ENCODE measurements at places on chromosomes 4 and X. TPM values are rescaled to one million over a fixed set of nuclear protein-coding genes. Genes with fewer than 3 reads are reported as not detected.

The FAM149A gene
- total RNA-seq = 13.1 TPM

DNA sequence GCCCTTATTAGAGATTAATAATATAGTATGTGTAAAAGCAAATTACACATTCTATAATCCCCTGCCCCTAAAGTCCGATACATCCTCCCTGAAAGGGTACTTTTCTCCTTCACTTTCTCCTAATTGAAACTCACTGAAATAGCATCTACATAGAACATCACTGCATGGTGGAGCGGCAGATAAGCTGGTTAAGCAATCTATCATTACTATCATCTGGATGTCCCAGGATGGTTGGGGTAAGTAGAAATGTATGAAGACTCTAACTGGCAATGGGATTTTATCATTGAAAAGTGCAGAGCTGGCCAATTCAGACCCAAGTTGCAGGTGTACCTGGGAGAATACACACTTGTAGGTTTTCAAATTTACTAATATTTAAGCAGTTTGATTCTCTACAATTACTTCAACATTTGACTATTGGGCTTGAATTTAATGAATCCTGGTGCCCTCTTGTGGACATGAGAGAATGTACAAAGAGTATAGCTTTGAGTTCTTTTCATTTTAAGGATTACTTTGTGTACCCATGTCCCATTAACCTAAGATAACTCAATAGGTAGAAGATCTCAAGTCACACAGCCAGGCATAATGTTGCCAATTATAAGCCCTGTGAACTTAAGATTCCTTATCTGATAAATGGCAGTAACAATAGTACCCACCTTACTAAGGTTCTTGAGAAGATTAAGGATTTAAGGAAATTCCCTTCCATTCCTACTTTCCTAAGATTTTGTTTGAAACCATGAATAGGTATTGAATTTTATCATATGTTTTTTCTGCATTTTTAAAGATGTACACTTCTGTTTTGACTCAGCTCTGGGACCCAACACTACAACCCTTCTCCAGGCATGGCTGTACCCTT is 69.8 kb downstream of the SHROOM3 start:
- no peak for DNase-seq

DNA sequence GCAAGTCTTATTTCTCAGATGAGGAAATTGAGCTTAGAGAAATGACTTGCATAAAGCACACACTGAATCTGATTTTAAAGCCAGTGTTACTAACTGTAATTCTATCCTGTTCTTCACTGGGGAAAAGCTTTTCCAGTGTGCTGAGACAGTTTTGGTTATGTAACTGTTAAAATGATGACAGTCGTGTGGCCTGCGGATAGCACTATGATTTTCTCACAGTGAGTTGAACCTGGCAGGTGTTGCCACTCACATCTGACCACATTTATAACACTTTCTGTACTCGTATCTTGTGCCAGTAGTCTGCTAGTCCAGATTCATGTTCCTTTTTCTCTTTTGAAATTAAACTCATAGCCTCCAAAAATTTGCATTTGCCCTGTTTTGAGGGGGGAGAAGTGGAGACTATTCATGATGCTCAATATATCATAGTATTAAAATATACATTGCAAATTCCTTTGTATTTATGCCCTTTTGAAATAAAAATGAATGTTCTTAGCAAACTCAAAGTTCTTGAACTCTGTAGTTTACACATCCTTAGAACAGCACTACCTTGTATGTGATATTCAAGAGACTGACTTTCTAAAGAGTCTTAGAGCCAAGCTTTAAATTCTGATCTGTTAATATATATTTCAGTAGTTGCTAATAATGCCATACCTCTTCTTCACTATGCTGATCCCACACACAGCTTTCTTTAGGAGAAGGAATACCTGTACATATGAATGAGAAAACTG is 132.3 kb downstream of the PDLIM5 start:
- DNase-seq = no peak

DNA sequence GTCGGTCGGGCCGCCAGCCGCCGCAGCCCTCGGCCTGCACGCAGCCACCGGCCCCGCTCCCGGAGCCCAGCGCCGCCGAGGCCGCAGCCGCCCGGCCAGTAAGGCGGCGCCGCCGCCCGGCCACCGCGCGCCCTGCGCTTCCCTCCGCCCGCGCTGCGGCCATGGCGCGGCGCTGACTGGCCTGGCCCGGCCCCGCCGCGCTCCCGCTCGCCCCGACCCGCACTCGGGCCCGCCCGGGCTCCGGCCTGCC is 213 bp downstream of the NFKB1 start:
- no peak for DNase-seq

DNA sequence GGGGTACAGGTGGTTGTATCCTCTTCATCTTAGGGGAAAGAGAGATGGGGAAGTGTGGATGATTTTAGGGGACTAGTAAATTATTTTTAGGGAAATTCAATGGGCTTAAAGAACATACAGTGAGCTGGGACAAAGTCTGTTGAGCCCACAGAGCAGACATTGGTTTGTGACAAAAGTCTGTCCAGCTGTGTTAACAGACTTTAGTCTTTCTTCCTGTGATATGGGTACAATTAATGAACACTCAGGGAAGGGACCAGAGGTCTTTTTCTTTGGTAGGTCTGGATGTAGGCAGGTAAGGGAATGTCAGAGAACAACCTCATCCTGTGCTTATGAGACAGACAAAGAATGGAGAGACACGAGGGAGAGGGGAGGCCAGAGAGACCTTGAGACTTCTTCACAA is 2.0 kb downstream of the CLRN2 start:
- no peak for DNase-seq

GRCh38 chr4:181528570-181529184 is 714.5 kb upstream of the TENM3 start:
- DNase-seq = peak; percentile 26

The RBM3 gene
- total RNA-seq = 151 TPM

DNA sequence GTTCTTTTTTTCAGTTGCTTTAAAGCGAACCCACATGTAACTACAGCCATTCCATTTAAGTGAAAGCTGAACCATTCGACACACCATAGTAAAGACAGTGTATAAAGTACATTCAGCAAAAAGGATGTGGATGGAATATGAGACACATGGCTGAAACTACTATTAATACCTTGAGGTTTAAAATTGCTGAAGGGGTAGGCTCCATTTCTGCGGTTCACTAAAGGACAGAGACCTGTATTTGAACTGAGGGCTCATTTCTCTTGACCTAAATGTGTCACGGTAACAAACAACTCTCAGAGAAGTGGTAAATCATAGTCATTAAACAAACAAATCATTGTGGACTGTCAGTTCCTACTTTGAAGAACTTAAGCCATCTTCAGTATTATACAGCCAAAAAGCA is 1085.6 kb upstream of the TENM3 start:
- no peak for DNase-seq

The REPS2 gene
- total RNA-seq = 12.6 TPM

DNA sequence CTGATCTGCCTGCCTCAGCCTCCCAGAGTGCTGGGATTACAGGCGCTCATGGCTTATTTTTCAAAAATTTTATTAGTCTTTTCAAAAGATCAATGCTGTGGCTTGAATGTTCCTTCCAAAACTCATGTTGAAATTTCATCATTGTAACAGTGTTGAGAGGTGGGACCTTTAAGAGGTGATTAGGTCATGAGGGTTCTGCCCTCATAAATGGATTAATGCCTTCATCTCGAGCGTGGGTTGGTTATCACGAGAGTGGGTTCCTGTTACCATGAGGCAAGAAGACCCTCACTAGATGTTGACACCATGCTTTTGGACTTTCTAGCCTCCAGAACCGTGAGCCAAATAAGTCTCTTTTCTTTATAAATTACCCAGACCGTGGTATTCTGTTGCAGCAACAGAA is 30.3 kb downstream of the EIF2S3 start:
- DNase-seq = no peak

DNA sequence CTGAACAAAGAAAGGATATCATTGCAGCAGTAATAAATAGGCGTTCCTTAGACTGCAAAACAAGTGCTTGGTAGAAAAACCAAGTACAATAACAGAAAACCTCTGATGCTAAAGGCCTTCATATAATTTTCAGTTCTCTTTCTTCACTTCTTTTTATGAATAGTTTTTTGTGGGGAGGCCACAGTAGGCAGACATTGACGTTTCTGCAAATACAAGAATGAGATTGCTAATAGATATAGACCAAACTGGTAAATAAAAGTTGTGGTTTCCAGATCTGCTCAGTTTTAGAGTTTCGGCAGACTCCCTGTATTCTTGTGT is 57.0 kb upstream of the RAP1GDS1 start:
- no peak for DNase-seq

The SPP1 gene
- total RNA-seq = 1,073 TPM

The CFAP47 gene
- not detected for total RNA-seq

The TMEM271 gene
- total RNA-seq = not detected

The SPATA18 gene
- total RNA-seq = 2.5 TPM

The CLDN24 gene
- not detected for total RNA-seq

The PCDH18 gene
- total RNA-seq = 74.1 TPM

The PROM1 gene
- total RNA-seq = 0.09 TPM

DNA sequence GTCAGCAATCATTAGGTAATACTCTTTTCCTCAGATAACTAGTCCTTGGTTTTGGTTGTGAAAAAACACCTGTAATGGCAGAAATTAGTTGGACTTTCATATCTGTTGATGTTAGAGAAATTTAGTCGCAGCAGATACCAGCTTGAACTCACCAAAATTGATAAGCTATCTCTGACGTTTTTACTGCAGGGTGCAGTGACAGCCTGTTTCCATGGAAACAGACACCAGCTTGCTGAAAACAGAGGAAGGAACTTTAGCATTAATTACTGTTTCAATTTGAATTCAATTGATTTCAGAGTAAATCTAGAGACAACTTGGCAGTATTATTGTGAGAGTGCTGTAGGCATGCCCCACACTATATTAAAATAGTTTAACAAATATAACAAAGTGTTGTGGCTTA is 246.5 kb downstream of the PPP1R2C start:
- no peak for DNase-seq

DNA sequence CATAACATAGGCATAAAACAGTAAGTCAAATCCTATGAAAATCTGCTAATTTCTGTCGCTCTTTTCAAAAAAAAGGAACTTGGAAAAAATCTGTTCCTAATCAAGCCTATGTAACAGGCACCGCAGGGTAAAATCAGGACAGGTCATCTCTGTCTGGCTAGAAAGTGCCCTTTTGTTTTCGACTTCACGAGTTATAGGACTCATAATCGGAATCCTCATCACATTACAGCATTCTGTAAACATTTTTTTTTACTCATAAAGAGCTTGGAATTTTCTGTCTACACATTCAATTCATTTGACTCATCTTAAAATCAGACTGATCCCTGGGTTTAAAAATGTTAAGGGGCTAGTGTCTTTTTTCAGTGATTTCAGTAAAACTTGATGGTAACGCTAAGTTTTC is 181.7 kb upstream of the TBC1D9 start:
- no peak for DNase-seq

The ELOVL6 gene
- 2.2 TPM for total RNA-seq

GRCh38 chrX:104324461-104325212 is 69.9 kb upstream of the ESX1 start:
- no peak for DNase-seq

DNA sequence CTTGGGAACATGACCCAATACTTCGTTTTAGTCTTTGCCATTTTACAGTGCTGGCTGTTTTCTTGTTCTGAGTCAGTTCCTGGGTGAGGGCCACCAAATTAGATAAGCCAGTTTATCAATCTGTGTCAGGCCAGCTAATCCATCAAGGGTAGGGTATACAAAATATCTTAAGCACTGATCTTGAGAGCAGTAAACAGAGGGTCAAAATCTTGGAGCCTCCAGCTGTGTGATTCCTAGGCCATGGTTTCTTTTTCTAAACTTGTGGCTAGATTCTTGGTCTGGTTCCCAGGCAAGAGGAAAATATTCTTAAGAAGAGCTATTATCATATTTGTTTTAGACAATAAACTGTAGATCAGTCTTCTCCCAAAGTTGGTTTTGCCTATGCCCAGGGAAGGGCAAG is 1396.6 kb upstream of the PABPC4L start:
- no peak for DNase-seq

GRCh38 chr4:22417408-22417807 is 98.5 kb downstream of the ADGRA3 start:
- DNase-seq = no peak

The ADH1A gene
- 0.96 TPM for total RNA-seq

GRCh38 chr4:4868040-4868757 is 8.7 kb downstream of the MSX1 start:
- DNase-seq = no peak

GRCh38 chr4:40228497-40229365 is 31.9 kb downstream of the RHOH start:
- no peak for DNase-seq

The CXCL13 gene
- not detected for total RNA-seq

The CYTL1 gene
- 1.1 TPM for total RNA-seq

Data from omental fat pad (tissue), 4 donors.